ENCODE measurements at places on chromosomes 3 and 15. TPM values are rescaled to one million over a fixed set of nuclear protein-coding genes. Genes with fewer than 3 reads are reported as not detected.

Gene PLCB2
- 14.3 TPM for total RNA-seq

Gene TFRC
- total RNA-seq = 71.6 TPM

Gene ADGRG7
- not detected for total RNA-seq

Gene NPRL2
- 27.5 TPM for total RNA-seq

Gene RAB8B
- total RNA-seq = 29.0 TPM

Gene CP
- 0.64 TPM for total RNA-seq

Gene NOX5
- total RNA-seq = 0.23 TPM

Gene KLF15
- 15.6 TPM for total RNA-seq

Gene AGBL1
- 9.9 TPM for total RNA-seq

Gene PTH1R
- 127 TPM for total RNA-seq

Gene CLDN18
- total RNA-seq = 0.29 TPM

Gene PCSK6
- 13.4 TPM for total RNA-seq

Gene TUSC7
- total RNA-seq = not detected
